ENCODE measurements at places on chromosomes 6 and 20. TPM values are rescaled to one million over a fixed set of nuclear protein-coding genes. Genes with fewer than 3 reads are reported as not detected.

- no peak for DNase-seq
- H3K27me3 ChIP-seq: no peaks in the 10 kb centered on the region
- H3K4me1 ChIP-seq: no peaks in the 10 kb centered on the region
- H3K4me3 ChIP-seq: no peak overlapping the region
- H3K27ac ChIP-seq: no peak overlapping the region
Observed at GRCh38 chr20:16167423-16168130, 405.7 kb downstream of the KIF16B start.

DNA sequence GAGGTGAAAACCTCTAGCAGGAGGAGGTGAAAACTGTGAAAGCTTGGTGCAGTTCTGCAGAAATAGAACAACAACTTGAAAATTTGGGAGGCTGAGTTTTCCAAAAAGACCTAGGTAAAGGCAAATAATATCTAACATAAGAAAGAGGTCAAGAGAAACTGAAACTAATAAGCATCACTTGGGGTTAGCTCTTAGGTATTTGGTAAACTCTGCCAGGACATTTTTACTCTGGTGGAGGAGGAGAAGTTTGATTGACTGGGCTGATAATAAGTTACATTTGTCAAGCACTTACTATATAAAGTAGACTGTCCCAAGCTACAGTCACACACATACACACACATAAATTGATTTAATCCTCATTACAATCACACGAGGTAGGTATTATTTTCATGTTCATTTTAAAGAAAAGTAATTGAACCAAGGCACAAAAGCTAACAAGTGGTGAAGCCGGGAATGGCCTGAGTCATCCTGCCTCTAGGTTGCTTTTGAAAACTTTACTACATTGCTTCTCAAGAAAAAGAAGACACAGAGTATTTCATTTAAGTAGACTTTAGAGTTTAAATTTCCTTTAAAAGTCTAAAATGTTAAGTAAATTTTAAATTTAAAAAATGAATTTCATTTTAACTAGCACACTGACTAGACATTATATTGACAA is 275.5 kb downstream of the PTPRK start:
- no peaks in the 10 kb centered on the region for H3K36me3 ChIP-seq
- no peaks in the 10 kb centered on the region for H3K27me3 ChIP-seq
- no peak overlapping the region for H3K27ac ChIP-seq
- no peak for DNase-seq
- H3K4me3 ChIP-seq: no peak overlapping the region

The GNAS-AS1 gene
- total RNA-seq: 1.6 TPM

The PCSK2 gene
- total RNA-seq: not detected

DNA sequence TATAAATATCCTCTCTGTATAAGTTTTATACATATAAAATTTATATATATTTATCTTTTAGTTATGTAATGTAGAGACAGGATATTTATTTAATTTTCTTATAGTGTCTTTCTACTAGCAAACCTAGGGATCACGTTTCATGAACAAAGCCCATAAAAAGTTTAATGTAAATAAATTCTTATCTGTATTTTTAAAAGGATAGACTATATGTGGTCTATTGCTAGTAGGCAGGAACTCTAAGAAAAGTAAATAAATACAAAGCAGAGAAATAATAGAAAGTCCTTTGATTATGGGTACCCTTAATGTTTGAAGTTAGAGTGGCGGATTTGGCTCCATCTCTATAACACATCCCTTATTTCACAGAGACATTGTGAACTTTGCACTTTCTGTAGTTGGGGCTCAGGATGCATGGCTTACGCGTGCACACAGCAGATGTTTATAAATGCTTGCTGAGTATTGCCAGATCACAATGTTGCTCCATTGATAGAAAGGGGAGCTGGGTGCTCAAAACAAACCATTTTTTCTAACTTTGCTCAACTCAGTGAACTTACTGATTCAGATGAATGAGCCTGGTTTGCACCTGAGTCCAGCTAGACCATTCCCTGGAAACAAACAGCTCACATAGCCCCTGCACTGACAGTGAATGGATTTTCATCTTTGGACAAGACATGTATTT is 179.1 kb downstream of the SYNE1 start:
- no peak for DNase-seq
- no peak overlapping the region for H3K27ac ChIP-seq
- H3K4me3 ChIP-seq: no peak overlapping the region

- no peaks in the 10 kb centered on the region for H3K27me3 ChIP-seq
- no peak overlapping the region for H3K27ac ChIP-seq
- DNase-seq: no peak
- peaks cover 4% of the 10 kb centered on the region for H3K36me3 ChIP-seq
- no peak overlapping the region for H3K4me3 ChIP-seq
Observed at GRCh38 chr6:17687136-17687535, 19.6 kb downstream of the NUP153 start.
